ENCODE measurements at places on chromosomes 2 and 18.

DNA sequence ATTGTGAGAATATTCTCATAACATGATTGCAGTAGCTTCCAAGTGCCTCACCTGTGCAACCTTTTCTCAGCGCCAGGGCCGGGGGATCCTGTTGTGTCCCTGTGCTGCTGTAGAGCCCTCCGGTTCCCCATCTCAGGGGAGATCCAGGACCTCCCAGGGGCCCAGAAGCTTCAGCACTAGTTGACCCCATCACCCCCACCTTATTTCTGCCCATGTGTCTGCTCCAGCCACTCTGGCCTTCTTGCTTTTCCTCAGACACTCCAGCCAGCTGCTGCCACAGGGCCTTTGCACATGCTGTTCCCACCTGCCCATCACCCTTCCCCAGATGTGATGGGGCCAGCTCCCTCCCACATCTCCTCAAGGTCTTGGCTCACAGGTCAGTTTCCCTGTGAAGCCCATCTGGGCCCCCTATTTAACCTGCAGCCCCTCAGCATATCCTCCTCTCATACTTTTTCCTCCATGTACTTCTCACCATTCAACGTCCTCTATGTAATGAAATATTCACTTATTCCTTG lies 226.5 kb downstream of the SEPTIN10 start:
- DNase-seq = no peak

GRCh38 chr2:30709516-30709915 lies 97.7 kb downstream of the CAPN13 start:
- no peak for DNase-seq

DNA sequence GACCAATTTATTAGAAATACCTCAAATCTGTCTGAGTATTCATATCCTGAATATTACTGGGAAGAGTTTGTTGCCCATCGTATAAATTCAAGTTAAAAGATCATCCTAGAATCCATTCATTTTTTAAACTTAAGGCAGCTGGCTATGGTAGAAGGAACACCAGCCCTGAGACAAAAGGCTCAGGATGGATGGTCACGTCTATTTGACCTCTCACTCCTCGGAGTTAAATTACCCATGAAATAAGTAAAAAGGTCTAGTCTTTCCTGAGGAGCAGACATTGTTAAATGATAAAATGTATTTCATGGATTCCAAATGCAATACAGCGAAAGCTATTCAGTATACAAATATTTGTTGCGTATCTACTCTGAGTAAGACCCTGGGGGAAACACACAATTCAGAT lies 826.0 kb upstream of the LRATD1 start:
- no peak for DNase-seq

DNA sequence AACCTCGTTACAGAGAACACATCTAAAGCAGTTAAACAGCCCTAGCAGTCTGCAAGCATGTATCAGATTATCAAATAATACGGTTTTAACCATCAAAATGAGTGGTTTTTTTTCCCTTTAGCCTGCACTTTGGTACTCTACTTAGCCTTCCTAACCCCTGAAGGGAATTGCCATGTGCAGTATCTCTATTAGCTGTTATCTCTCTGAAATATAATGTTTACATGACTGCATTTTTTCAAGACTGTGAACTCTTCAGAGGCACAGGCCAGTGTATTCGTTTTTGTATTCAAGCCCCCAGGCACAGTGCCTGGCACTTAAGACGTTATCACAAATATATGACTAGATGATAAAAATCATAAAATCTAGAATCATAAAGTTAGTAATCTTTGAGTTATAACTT lies 509.5 kb downstream of the PARD3B start:
- DNase-seq = no peak

- DNase-seq = no peak
Measured at GRCh38 chr18:59907660-59908059, 7.9 kb downstream of the PMAIP1 start.

DNA sequence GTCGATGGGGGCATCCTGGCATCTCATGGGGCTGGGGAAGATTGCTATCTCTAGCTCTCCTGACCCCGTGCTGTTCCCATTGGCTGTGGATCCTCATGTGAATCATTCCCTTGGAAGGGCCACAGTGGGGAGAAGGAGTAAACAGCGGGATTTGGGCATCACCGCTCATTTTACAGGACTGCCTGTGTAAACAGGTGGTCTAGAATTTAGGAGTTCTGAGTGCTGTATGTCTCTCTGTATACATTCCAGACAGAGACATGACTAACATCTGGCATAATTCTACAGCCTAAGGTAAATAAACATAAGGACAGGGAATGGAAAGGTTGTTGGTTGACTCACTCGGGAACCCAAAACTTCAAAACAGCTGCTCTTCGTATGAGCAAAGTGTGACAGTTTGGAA lies 92.7 kb downstream of the COPS8 start:
- no peak for DNase-seq

GRCh38 chr2:131145040-131145439 lies 39.9 kb downstream of the PLEKHB2 start:
- DNase-seq = no peak

DNA sequence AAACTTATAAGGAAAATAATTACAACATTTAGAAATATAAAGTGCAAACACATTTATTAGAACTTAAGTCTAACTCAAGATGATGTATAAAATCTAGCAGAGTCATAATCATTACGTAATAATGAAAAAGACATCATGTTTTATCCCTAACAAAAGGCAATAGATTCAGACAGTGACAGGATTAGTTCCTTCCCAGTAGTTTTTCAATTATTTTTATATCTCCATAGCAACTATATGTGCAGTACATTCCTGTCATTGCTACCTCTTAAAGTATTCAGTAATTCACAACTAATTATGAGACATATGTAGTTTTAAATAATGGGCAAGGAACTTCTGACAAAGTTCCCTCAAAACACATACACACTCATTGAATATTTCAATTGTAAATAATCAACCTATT lies 687.9 kb downstream of the CCDC85A start:
- no peak for DNase-seq

- DNase-seq = no peak
Measured at GRCh38 chr2:85394261-85394681, 15.9 kb downstream of the CAPG start.

GRCh38 chr2:70710038-70710690 lies 57.8 kb downstream of the ADD2 start:
- no peak for DNase-seq

GRCh38 chr2:10980886-10981425 lies 69.2 kb downstream of the KCNF1 start:
- DNase-seq = no peak

- DNase-seq = peak; percentile 27
Measured at GRCh38 chr2:70994009-70994698, 519 bp downstream of the TEX261 start.

- no peak for DNase-seq
Measured at GRCh38 chr2:68753318-68753717, 18.7 kb downstream of the ARHGAP25 start.

DNA sequence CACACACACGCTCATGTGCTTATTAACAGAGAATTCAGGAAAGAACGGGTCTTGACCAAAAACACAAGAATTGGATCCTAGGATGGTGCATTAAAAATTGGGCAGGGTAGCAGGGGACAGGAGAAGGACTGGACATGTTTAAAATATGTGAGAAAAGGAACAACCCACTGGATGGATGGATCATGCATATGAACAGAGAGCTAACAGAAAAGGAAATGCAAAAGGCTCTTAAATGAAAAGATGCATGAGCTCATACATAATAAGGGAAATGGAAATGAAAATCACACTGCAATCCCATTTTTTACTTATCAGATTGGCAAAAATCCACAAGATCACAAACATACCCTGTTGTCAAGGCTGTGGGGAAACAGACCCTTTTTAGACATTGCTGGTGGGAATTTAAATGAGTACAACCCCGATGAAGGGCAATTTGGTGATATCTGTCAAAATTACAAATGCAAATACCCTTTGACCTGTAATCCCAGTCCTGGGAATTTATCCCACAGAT lies 440.6 kb upstream of the SLC14A2 start:
- no peak for DNase-seq

GRCh38 chr2:152504618-152505017 lies 169.6 kb downstream of the FMNL2 start:
- no peak for DNase-seq

DNA sequence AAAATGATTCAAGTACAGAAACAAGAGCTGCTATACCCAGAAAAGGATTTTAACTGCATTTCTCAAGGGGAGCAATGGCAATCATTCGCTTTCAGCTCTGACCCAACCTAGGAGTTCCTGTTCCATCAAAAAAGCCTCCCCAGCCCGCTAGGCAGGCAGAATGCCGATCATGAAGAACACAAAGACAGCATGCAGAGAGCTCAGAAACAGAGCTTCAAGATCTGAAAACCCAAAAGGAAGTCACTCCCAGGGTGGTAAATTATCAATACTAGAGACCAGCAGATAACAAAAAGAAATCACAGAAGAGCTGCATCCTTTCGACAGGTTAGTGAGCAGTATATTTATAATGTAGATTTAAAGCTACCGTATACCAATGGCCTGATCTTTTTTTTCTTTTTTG lies 84.8 kb upstream of the CRIM1 start:
- DNase-seq = no peak

GRCh38 chr2:75646090-75646582 lies 447 bp upstream of the MRPL19 start:
- DNase-seq = no peak

DNA sequence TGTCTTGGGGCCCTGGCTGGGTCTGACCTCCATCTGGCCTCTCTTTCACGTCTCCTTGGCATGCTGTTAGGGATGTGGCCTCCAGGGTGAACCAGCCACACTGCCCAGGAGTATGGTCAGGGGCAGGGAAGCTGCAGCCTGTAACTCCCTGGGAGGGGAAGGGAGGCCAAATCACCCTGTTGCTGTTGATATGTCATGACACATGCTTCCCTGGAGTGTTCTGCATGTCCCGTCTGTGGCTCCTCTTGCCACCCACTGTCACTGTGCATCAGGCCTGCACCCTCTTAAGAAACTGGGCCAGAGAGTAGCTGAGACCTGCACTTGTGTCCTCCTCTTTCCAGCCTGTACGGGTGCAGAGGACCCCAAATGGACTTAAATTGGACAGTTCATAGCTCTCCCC lies 221.3 kb downstream of the FHOD3 start:
- no peak for DNase-seq

- no peak for DNase-seq
Measured at GRCh38 chr2:8416001-8416571, 265.8 kb upstream of the ID2 start.

DNA sequence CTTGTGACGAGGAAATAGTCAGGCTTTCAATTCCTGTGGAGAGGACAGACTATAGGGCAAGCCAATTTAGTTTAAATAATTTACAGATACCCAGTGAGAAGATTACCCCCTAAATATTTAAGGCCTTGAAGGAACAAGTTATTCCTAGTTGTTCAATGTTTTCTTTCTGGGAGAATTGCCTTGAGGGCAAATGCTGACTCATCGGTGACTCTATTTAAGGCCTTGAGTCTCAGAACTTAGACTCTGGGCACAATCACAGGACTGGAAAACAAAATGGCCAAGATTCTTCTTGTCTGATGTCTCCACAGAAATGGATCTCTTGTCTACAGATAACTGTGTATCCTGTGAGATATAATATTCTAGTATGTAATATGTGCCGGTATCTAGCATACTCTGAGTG lies 467.1 kb downstream of the SUCLG1 start:
- no peak for DNase-seq

DNA sequence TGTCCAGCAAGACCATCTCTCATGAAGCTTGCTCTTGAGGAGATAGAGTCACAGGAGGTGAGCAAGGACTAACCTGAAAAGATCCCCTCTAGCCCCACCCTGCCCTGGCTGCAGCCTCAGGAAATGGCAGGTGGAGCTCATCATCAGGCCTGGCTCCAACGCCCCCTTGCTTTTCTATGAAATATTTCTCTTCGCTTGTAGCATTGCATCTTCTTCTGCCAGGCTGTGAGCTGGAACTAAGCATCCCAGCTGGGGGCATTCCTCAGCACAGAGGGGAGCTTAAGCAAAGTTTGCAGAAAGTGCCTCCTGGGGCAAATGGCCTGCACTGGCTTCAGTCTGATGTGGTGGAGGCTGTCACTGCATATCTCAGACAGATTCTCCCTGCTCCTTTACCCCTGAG lies 90.1 kb upstream of the LGALSL start:
- DNase-seq = no peak

DNA sequence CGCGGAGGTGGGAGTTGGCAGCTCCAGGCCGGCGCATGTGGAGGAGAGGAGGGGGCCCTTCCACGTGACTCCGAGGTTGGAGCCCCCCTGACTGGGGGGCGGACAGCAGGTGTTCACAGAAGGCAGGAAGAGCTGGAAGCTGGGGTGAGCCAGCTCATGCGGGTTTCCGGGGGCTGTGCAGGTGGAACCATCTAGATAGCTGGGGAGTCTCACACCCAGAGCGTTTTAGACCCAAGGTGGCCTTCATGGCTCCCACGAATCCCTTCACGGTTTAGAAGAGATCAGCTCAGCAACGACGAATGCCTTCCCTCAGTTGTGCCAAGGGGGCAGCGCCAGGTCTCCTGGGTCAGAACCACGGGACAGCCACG lies 740.5 kb upstream of the SALL3 start:
- no peak for DNase-seq

- DNase-seq = no peak
Measured at GRCh38 chr2:217723981-217724380, 278.8 kb downstream of the TNS1 start.

- DNase-seq = no peak
Measured at GRCh38 chr2:19574778-19575260, 216.4 kb upstream of the OSR1 start.

GRCh38 chr2:157856187-157856515 lies 20.0 kb downstream of the ACVR1 start:
- no peak for DNase-seq

GRCh38 chr18:45664824-45665763 lies 49.8 kb downstream of the SLC14A2 start:
- DNase-seq = no peak

- no peak for DNase-seq
Measured at GRCh38 chr2:20578895-20579825, 71.7 kb downstream of the HS1BP3 start.

DNA sequence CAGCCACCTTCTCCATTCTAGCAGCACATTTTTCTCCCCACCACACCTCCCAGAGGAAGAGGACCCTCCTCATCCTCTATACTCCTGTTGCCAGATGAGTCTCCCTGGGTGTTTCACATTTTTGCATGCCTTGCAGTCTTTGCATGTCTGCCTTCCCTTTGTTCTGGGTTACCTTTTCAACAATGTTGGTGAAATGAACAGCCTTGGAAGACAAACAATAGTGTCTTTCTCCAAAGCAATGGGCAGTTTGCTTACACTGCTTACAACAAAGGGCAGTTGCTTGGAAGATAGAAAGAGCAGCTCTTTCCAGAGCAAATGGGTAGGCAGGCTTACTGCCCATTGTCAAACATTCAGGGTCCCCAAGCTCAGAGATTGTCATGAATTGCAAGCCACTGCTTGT lies 14.5 kb upstream of the SEH1L start:
- no peak for DNase-seq

DNA sequence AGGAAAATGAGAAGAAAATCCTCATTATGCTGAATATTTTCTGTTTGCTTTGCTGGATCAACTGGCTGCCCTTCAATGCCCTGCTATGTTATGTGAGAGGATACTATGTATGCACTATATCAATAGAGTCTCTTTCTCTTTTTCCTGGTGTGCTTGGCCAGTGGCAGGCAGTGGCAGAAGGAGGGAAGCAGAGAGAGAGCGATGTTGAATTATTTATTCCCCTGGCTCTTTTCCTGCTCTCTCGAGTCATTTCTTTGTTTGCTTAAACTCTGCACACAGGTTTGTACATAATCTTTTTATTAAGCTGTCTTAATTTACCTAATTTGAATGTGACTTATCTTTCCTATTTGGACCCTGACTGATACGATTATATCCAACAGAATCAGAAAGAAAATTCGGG lies 1727.3 kb downstream of the SUCLG1 start:
- DNase-seq = no peak

Data from activated gamma-delta T cell (primary cell).